Stimulated activated CD4-positive, alpha-beta T cell treated with anti-CD3 and anti-CD28 coated beads, Interleukin-15, amount 100 ng/mL, for 48 hours (primary cell): ENCODE measurements at places on chromosomes 7 and 10.

- no peak for DNase-seq
Observed at GRCh38 chr10:87816898-87817608, 973 bp downstream of the ATAD1 start.

DNA sequence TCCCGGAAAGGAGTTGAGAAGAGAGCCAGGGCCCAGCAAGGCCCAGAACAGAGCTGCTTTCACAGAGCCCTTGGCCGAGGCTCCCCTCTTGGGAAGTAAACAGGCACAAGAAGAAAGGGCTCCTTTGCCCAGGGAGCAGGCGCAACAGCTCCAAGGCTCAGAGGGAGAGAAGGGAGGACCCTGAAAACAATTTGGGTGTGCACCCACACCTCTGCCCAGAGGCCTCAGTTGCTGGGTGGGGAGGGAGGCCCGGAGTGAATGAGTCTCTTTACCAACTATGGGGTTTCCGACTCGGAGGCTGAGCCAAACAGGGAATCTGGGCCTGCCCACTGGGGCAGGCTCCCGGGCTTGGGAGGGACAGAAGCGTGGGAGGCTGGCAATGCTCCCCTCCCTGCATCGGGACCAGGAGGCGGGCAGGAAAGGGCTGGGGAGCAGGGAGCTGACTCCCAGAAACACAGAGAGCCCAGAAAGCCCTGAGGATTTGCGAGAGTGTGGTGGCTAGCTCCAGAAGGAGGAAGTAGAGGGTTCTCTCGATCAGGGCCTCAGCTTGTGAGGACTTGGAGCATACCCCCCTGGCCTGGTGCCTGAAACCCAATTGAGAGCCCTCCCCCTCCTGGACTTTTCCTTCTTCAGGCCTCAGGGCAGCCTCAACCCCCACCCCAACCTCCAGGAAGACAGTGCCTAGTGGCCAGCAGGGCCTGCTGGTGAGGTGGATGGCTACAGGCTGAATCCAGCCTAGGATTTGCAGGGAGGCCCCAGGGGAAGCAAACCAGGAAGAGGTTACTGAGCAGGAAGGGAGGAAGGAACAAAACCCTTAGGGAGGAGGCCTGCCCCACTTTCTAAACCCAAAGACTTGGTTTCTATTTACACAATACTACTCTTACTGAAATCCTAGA, 6.2 kb downstream of the C10orf105 start:
- DNase-seq, result no peak

- no peak for DNase-seq
Observed at GRCh38 chr7:1669954-1670893, at the start of gene ELFN1. Gene ELFN1 (plus strand): TSS chr7:1670277. CDS start chr7:1744597, 74,320 bp downstream.

GRCh38 chr7:54839575-54840213, 80.7 kb upstream of the SEC61G start:
- DNase-seq, result no peak

- DNase-seq, result no peak
Observed at GRCh38 chr7:128035712-128036111, 4.5 kb upstream of the LRRC4 start.

DNA sequence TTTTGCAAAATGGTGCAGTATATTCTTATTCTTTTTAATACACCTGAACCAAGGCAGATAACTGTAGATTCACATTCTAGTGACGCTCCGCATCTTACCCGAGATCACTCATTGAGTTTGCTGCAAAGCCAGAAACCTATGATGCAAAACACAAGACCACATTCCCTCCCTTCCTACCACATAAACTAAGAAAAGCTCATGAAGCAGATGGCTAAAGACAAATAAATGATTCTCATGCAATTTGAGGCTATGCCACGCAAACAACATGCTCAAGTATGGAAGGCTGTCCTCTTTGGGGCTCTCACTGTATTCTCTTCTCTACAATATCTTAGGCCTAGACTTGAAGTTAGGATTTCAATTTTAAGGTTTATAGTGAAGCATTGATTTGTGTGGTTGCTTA, 95.0 kb upstream of the BMPER start:
- no peak for DNase-seq

DNA sequence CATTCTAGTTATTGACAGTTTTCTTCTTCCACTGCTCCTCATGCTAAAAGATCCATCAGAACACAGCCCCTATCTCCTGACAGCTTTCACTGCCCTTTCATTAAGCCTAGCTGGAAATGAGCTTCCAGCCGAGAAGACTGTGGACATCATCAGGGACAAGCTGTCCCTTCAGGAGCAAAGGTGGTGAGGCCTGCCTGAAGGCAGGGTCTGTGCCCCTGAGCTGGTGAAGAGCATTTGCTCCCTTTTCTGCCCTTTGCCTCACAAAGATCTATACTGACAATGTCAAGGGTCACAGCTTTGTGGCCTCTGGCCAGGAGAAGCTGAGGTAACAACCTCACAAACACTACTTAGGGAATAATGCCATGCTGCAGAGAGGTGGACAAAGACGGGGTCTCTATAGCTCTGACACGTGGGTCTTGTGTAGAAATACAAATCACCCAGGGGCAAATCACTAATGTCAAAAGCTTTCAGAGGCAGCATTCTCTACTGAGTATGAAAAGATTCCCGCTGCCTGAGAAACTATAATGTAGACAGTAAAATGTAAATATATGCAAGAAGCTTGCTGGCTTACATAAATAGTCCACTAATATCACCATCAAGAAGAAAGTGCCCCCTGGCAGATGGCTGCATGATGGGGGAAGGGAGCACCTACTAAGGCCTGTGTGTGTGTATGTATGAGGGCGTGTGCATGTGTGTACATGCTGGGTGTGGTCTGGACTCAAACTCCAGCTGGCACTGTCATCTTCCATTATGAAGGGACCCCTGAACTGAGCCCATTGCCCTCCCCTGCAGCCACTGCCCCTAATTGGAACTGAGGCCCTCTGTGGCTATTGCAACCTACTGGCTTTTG, 55.8 kb downstream of the HBP1 start:
- DNase-seq, result no peak

- no peak for DNase-seq
Observed at GRCh38 chr10:106967452-106967851, 197.1 kb downstream of the SORCS1 start.

- DNase-seq, result no peak
Observed at GRCh38 chr10:102850025-102850518, 4.0 kb upstream of the BORCS7 start.

GRCh38 chr7:110442381-110442837, 648.5 kb upstream of the LRRN3 start:
- DNase-seq, result no peak

DNA sequence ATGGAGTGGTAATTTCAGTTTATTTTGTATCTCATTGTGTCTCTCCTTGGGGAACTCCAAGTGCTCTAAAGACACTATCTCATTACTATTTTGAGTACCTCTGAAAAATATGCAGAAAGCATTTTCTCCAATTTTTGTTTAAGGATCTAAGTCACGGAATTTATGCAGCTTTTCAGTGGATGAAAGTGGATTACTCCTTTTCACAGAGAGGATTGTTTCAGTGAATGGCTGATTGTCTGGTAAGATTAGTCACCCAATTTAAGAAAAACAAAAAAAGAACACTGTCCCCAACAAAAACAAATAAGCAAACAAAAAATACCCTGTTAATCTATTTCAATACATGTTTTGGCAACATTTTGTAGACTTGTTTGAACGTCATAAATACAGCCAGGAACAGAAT, 338.3 kb upstream of the TEX47 start:
- DNase-seq, result no peak

DNA sequence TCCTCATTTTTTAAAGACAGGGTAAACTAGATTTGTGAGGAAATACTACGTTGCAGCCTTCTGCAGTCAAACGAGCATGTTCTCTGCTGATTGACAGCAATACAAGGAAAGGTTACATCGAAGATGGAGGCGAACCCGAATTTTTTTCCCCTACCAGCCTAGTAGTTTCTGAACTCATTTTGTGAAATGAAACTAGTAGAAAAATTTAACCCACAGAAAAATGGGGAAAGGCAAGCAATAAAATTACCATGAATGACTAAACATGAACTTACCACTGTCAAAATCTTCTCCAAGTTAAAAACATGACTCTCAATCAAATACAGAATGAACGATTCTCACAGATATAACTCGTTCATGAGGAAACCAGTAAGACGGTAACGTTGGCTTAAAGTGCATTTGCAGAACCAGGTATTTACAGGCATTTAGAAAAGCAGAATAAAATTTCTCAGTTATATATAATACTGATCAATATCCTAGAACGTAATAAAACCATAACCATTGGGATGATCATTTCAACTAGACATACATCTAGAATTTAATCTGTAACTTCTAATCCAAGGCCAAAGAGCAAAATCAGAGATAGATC, 73.9 kb downstream of the CELF2 start:
- DNase-seq, result no peak

DNA sequence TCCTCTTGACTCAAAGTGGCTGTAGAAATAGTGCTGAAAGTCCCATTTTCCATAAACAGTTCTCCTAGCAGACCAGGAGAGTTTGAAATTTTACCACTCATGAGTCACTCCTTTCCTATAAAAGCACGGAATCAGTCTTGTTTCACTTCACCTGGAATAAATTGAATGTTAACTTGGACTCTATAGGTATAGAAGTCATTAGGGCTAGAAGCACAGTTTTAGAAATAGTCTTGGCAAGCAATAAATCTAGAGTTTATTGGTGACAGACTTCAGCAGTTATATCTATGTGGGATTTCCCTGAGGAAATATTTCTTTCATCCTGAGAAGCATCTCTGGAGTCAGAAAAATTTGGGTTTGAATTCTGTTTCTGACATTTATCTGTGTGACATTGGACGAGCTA, 212.4 kb downstream of the RNLS start:
- DNase-seq, result no peak

GRCh38 chr10:49359349-49360270, 36.3 kb downstream of the DRGX start:
- DNase-seq, result no peak

DNA sequence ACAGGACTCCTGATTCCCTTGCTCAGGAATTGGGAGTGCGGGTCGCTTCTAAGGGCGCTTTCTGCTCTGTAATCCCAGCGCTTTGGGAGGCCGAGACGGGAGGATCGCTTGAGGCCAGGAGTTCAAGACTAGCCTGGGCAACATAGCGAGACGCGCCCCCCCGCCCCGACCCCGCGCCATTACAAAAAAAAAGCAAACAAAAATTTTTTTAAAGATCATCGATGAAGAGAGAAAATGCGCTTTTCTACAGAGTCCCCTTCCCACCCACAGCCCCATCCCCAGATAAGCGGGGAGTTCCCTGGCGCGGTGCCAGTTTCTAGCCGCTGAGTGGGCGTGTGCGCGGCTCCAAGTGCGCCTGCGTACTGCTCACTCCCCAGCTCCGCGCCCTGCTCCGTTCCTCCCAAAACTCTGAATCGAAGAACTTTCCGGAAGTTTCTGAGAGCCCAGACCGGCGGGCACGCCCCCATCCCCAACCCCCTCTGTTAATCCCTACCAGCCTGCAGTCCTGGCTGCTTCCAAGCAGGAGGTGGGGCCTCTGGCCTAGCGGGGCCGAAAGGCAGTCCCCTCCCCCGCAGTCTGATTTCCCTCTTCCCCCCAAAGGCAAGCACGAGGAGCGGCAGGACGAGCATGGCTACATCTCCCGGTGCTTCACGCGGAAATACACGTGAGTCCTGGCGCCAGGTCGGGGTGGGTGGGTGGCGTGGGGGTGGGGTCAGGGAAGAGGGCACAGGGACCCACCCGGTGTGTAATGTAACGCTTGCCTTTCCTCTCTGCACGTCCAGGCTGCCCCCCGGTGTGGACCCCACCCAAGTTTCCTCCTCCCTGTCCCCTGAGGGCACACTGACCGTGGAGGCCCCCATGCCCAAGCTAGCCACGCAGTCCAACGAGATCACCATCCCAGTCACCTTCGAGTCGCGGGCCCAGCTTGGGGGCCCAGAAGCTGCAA, 1.0 kb downstream of the HSPB1 start:
- DNase-seq, result peak; percentile 57

- no peak for DNase-seq
Observed at GRCh38 chr7:55369427-55370400, 4.6 kb downstream of the LANCL2 start.

- DNase-seq, result no peak
Observed at GRCh38 chr10:131921184-131921583, 20.4 kb downstream of the PPP2R2D start.

DNA sequence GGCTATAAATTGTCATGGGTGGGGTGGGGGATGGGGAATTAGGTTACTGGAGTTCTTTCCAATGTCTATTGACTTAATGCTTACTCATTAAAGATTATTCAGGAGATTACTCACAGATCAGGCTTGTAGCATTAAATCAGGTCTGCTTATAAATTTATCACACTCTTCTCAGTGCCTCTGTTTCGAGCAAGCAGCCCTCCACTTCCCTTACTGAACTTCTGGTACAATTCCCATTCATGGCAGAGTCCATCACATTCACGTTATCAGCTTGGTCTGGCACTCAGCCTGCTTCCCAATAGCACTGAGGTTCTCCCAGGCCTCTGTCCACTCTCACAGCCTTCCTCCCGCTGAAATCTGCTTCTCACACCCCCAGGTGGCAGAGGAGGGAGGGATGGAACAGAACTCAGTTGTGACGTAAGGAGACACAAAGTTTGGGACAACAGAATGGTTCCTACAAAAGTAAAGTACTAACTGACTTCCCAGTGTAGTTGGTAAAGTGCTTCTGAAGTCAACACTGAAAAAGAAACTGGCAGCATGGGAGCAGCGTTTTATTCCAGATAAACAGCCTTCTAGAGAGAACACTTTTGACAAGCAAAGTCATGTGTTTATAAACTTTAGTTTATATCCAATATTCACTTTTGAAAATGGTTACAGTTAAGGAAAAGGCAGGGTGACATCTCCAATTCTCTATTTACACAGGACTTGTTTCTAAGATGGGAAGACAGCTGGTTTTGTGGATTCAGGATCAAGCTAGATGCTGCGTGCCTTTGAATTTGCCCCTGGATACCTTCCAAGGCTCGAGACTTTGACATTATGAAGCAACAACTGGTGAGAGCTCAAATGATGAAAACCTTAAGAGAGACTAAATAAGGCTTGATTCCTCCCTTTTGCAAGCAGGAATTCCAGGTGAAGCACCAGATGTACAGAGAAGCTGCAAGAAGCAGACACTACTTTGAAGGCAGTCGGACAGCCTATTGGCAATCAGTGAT, 81.4 kb downstream of the ATXN7L1 start:
- no peak for DNase-seq

GRCh38 chr7:111730476-111731300, 168.4 kb upstream of the IMMP2L start:
- no peak for DNase-seq

- peak; percentile 100 for DNase-seq
Observed at GRCh38 chr10:74826142-74827044, at the start of gene KAT6B. Gene KAT6B (plus strand): TSS chr10:74826600. CDS start chr10:74842858, 16,258 bp downstream.

DNA sequence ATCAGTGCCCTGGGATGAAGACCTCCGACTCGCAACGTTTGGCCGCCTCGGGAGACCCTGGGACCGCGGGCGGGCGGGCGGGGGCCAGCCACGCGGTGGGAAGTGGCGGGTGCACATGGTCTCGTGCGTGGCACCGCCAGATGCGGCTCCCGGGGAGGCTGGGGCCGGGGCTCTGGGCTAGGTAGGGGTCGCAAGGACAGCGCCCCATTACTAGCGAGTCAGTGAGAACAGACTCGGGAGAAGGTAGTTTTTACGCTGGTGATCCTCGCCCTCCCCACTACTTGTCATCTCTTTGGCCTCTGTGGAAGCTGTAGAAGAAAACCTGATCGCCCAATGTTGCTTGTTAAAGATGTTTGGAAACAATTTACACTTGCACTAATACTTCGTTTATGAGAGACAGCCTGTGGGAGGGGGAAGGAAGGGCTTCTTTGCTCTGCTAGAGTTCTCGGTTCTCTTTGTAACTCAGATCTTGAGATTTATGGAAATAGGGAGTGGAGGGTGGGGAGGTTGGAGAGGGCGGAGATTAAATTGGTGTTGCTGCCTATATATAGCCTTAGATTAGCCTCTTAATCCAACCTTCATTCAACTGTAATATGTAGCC, 591 bp downstream of the BZW2 start:
- peak; percentile 13 for DNase-seq

GRCh38 chr7:105028004-105028403, 14.0 kb downstream of the KMT2E start:
- DNase-seq, result no peak

GRCh38 chr7:32670110-32671025, 175.1 kb downstream of the AVL9 start:
- DNase-seq, result no peak
